ENCODE measurements at places on chromosomes 12 and 14.

DNA sequence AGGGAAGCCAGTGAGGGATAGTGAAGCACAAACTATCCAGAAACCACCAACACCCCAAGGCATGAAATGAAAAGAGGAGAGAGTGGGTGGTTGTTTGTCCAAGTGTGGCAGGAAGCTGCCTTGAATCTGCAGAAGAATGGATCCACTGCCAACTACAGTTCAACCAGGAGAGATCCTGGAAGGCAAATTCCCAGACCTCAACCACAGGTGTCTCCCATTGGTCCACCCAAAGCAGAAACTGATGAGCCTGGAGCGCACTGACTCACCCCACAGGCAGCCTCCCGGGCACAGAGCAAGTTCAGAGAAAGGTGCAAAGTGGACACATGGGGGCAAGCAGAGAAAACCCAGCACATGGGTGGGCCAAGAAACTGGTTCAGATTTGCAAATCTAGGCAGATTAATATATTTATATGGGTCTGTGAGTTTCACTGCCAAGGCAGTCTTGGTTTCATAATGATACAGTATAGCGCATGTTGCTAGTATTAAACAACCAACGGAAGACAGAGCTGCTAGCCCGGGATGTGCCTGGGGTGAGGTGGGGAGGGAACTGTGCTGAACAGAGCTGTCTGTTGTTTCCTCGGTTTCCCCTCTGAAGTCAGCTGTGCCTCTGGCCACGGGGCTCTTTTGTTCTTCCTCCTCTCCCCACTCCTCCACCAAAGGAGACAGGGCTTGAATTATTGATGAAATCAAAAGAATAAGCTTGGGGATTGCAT lies 416.2 kb upstream of the CCDC196 start:
- DNase-seq = no peak

- no peak for DNase-seq
Measured at GRCh38 chr12:14066021-14066420, 84.6 kb upstream of the GRIN2B start.

- no peak for DNase-seq
Measured at GRCh38 chr14:90839024-90839888, 23.0 kb upstream of the TTC7B start.

- no peak for DNase-seq
Measured at GRCh38 chr12:5898874-5899273, 46.2 kb downstream of the ANO2 start.

- no peak for DNase-seq
Measured at GRCh38 chr14:102248121-102248520, 56.8 kb downstream of the MOK start.

- DNase-seq = no peak
Measured at GRCh38 chr12:50442178-50442908, 41.7 kb downstream of the LARP4 start.

DNA sequence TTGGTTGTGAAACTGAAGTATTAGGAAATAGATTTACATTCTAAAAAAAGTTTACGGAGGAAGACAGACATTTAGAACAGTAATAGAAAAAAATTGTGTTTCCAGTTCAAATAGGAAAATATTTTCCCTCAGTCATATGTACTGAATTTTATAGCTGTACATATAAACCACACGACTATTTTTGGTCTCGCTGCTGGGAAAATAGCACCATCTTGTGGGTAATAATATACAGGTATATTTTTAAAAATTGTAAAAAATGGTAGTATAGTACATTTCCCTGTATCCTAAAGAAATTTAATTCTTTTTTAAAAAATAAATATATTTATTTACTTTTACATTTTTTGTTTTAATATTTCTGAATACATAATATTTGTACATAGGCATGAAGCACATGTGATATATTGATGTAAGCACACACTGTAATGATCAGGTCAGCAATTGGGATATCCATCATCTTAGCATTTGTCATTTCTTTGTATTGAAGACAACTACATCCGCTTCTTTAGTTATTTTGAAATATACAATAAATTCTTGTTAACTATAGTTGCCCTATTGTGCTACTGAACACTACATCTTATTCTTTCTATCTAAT lies 168.6 kb downstream of the ALX1 start:
- peak; percentile 71 for DNase-seq

- no peak for DNase-seq
Measured at GRCh38 chr14:103521438-103521950, 1.1 kb downstream of the CKB start.

GRCh38 chr14:36975834-36976233 lies 196.6 kb downstream of the SLC25A21 start:
- peak; percentile 53 for DNase-seq

DNA sequence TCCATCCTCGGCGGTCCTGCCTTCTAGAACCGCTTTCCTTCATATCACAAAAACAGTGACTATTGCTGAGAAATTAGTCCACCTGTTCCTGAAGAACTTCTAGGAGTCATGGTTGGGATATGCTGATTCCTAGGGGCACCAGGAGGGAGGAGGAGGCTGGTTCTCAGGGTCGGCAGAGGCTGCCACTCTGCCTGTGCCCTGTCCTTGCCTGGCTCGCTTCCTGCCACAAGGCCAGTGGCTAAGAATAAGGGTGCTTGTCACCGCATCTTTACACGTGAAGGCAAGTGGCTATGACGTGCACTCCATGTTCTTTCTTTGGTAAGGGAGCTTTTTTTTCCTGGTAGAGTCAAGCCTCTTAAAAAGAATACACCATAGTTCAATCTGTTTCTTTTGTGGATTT lies 18.7 kb upstream of the DGLUCY start:
- no peak for DNase-seq

DNA sequence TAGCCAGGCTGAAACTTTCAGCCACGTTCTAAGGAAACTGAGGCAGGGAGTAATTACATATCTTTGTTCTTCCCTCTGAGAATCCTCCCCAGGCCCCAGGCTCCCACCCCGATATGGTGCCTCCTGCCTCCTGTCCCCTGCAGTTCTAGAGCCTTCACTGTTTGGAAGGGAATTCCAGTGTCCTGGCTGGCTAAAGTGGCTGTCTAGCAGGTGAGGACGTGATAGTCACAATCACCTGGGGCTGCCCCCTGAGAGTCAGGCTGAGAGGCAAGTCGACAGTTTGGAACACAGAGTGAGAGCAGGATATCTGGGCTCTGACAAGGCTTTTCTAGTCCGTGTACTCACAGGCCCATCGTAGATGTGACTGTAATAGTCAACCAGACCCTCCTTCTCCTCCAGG lies 6.3 kb upstream of the RPAP3 start:
- DNase-seq = no peak

- DNase-seq = peak; percentile 72
Measured at GRCh38 chr12:84502907-84503787, 409.5 kb downstream of the SLC6A15 start.

DNA sequence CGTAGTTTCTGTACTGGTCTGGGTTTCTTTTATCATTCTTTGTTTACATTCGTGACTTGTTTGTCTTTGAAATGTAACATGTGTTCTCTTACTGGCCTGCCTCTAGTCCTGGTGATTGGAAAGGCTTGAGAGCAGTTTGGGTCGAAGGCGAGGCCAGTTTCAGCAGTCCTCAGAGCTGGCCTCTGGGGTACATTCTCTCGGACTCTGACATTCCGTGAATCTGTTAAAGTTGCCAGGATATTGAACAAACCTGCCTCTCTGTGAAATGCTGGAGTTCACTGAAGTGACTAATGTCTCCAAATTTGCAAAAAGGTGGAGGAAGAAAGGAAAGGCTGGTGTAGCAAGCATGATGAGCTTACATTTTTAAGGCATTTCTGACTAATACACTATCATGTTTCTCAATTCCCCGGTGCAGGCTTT lies 1.5 kb downstream of the PLEKHA5 start:
- DNase-seq = peak; percentile 52

- DNase-seq = peak; percentile 86
Measured at GRCh38 chr12:15910864-15911721, at the start of gene DERA. Gene DERA (plus strand): TSS chr12:15911332. CDS start chr12:15911384, 52 bp downstream.

DNA sequence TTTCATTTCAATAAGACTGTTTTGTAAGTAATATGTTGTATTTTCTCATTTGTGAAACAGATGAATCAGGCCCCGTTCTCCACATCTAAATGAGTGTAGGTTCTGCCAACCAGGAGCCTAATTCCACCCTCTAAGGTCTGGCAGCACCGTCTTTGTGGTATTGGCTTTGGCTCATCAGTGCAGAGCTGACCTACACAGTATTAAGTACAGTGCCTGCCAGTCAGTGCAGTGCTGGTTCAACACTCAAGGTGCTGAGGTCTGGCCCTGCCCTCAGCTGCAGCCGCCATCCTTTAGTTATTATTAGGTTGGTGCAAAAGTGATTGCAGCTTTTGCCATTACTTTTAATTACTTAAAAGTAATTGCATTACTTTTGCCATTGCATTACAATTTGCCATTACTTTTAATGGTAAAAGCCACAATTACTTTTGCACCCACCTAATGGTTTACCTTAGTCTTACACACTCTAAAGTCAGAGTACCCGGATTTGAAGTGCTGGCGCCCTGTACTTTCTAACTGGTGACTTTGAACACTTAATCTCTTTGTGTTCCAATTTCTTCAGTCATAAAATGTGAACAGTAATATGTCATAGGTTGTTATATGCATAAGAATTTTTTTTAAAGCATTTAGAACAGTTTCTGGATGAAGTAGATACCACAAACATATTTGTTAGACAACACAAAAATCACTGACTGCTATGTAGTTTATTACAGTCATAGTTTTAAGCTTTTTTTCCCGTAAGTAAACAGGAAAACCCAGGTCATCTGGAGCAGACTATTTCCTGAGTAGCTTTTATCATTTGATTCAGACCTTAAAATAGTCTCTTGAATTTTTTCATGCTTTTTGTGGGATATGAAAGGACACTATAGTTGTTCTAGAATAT lies 99.5 kb downstream of the SYNE2 start:
- no peak for DNase-seq

- no peak for DNase-seq
Measured at GRCh38 chr14:104601786-104602185, 2.8 kb downstream of the TMEM179 start.

DNA sequence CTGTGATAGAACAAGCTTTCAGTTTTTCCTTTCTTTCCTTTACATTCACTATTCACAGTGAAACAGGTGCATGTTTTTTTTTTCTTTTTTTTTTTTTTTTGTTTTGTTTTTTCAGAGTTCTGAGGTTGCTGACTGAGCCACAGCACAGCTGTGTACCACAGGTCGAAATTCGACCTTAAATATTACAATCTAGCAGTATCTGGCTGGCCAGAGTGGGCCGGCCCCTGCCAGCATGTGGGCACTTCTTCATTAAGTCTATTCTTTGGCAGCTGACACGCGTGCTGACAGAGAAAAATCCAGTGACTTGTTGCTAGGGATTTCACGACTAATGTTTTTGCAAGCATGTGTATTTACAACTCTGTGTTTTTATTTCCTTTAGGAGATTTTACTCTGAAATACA lies 33.9 kb downstream of the FBXO33 start:
- no peak for DNase-seq

DNA sequence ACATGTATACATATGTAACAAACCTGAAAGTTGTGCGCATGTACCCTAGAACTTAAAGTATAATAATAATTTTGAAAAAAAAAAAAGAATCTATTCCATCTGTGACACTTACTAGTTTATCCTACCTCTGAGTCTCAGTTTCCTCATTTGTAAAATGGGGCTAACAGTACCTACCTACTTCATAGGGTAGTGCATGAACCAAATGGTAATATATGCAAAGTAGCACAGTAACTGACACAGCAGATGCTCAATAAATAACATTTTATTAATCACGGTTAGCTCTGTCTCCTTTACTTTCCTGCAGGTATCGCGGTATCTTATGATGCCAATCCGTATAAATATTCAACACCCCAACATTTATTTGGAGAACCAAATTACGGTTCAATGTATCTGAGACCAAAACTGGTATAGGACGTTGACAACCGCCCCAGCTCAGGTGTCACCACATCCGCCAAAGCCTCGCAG lies 703 bp downstream of the TMED10 start:
- DNase-seq = no peak

GRCh38 chr14:55911776-55912175 lies 206.4 kb upstream of the PELI2 start:
- DNase-seq = no peak

GRCh38 chr12:124233041-124233796 lies 61.7 kb upstream of the RFLNA start:
- DNase-seq = no peak

- DNase-seq = no peak
Measured at GRCh38 chr12:34394211-34395055, 372.1 kb downstream of the ALG10 start.

DNA sequence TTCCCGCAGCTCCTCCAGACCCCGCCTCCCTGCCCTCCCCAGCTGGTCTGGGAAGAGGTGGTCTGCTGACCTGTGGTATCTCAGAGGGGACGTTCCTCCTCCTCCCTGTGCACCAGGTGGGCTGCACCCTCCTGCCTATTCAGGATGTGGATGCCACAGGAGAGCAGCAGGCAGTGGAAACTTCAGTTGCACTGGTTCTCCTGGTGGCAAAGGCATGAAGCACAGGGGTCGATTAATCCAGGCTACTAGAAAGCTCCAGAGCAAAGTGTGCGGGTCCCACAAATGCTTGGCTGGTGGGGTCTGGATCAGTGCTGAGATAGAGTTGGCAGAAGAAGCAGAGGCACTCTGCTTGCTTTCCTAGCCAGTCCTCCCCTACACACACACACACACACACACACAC lies 197.0 kb downstream of the SLC41A2 start:
- no peak for DNase-seq

- no peak for DNase-seq
Measured at GRCh38 chr12:12926571-12927071, 25.3 kb downstream of the GPRC5D start.

DNA sequence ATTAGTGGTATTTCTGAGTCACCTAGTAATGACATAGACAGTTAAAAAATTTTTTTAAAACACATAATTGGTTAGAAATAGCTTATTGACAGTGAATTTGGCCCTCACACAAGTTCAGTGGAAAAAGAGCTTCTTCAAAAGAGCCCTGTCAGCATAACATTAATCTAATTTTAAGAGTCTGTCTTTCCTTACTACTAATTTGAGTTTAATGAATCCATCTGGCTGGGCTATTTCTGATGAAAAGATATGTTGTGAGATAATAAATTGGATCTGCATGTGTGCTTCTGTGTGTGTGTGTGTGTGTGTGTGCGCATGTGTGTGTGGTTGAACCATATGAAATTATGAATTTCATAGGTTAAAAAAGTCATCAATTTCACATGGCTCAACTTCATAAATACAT lies 1045.2 kb downstream of the FLRT2 start:
- DNase-seq = no peak

DNA sequence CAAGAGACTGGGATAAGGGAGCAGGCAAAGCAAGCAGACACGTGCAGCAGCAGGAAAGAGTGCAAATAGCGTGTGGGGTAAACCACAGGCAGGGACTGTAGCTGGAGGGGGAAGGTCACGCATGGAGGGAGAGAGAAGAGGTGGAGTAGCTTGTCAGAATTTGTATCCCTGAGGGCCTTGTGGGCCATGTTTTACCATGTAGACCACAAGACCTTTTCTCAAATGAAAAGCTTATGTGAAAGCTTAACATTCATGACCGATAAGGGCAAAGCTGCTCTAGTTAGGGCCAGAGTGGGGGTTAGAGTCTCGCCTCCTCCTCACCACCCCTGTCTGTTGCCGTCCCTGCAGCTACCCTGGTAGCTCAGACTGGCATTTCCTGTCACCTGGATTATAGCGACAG lies 152.9 kb upstream of the E2F7 start:
- DNase-seq = peak; percentile 20

Data from OCI-M1 (cell line).